Activated CD8-positive, alpha-beta memory T cell treated with anti-CD3 and anti-CD28 coated beads for 1 hour (primary cell): ENCODE measurements at places on chromosomes 12 and 14.

- DNase-seq = no peak
Observed at GRCh38 chr14:93368996-93369712, 22.2 kb downstream of the COX8C start.

DNA sequence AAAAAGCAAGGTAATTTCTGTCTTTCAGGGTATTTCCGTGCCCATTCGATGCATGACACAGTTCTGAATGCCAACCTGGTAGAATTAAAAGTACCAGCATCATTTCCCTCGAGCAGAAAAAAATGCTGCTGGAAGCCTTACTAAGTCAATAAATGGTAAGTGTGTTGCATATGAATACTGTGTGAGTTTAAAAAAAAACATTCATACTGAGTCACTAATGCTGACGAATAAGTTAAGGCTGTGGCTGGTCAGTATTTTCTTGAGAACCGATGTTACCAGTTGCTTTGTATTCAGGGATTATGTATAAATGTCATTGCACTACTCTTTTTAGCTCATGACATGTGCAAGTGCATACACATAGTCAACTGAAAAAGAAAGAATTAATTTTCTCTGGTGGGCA is 710.2 kb downstream of the TRHDE start:
- DNase-seq = no peak

- no peak for DNase-seq
Observed at GRCh38 chr14:77344377-77344996, 23.7 kb downstream of the GSTZ1 start.

DNA sequence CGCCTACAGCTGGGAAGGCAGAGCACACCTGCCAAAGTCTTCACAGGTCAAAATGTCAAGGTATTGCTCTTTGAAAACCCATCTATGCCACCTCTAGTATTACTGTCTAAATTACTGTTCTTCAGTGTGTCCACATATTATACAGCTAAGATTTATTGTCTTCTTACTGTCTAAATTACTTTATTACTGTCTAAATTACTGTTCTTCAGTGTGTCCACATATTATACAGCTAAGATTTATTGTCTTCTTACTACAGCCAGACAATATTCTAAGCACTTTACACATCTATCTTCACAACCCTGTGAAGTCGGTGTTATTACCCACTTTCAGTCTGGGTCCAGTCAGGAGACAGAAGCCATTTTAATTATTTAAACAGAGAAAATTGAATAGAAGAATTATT is 173.9 kb downstream of the MYRFL start:
- no peak for DNase-seq

DNA sequence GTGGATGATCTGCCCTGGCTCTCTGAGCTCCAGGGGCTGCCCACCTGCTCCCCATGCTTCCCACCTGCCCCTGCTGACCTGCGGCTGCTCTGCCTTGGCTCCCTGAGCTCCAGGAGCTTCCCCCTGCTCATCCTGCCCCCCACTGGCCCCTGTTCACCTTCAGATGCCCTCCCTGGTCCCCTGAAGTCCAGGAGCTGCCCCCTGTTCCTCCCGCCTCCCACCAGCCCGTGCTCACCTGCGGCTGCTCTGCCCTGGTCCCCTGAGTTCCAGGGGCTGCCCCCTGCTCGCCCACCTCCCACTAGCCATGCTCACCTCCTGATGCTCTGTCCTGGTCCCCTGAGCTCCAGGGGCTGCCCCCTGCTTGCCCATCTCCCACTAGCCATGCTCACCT is 219.7 kb downstream of the TMEM121 start:
- no peak for DNase-seq

DNA sequence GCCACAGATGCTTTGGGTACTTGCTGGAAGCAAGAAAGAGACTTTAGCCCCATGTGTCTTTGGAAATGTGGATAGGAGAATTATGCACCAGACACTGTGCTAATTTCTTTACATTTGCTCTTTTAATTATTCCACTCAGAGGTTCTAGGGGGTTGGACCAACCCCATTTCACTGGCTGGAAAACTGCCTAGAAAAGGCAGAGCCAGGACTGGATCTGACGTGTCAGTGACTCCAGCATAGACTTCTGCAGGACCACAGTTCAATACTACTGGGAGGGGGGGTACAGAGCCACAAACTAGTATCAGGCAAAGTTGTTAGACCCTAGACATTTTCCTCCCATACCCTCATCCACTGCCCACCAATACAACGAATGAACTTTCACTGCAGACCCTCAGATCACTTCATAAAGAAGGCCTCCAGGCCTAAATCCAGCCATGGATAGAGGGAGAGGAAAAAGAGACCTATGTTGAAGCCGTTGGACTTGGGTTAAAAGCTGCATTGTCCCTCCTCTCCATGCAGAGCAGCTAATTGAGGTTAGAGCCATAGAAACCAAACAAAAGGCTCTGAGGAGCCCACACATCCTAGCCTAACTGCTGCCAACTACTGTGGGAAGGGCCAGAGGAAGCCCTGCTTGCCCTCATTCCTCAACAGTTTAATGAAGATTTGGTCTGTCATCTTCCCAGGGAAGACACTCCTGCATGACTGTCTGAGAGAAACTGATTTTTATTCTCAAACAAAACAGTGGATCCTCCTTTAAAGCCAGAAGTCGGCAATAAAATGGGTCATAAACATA is 68.7 kb downstream of the STON2 start:
- DNase-seq = no peak

GRCh38 chr14:20631023-20631879 is 10.2 kb downstream of the OR6S1 start:
- no peak for DNase-seq

GRCh38 chr12:117792471-117792870 is 176.3 kb downstream of the KSR2 start:
- no peak for DNase-seq

DNA sequence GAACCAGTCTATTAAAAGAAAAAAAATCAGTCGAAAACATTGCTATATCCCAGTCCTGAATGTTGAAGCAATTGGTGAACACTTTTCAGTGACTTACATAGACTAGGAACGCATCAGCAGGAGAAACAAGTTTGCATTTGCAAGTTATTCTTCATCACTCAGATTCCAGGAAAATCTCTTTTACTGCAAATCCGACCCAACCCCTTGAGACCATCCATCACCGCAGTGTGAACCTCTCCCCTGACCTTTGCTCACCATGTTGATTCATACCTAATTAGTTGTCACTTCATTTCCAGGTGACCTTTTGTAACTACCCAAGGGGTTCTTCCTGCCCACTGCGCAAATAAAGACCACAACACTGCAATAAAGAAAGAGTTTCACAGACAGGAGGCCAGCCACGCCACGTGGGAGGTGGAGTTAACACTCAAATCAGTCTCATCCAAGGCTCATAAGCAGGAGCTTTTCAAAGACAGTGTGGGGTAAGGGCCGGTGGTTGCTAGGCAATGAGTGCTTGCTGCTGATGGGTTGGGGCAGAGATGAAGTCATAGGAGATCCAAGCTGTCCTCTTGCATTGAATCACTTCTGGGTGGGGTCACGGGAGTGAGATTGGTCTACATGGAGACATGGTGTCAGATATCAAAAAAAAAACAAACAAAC is 241.3 kb upstream of the TMEM132C start:
- DNase-seq = no peak

DNA sequence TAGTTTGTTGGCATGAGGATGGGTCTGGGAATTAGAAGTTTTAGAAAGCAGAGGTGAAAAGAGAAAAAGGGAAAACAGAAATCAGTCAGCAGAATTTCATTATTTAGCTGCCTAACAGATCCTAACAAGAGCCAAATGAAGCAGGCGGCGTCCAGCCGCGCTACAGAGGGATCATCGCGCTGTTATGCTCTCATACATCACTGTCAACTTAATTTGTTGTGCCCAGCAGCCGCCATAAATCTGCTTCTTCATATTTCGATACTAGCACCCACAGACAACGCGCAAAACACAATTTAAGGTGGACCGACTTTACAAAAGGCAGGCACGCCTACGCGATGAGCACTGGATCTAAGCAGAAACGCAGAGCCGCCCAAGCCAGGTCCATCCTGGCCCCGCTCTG is 66.7 kb downstream of the SETD3 start:
- no peak for DNase-seq

GRCh38 chr14:51260225-51260624 is 20.2 kb downstream of the TMX1 start:
- DNase-seq = no peak

GRCh38 chr14:41277450-41277849 is 329.2 kb upstream of the LRFN5 start:
- no peak for DNase-seq

- DNase-seq = no peak
Observed at GRCh38 chr12:120013659-120014380, 24.8 kb downstream of the BICDL1 start.

- DNase-seq = no peak
Observed at GRCh38 chr14:89432226-89432625, 15.2 kb upstream of the FOXN3 start.

DNA sequence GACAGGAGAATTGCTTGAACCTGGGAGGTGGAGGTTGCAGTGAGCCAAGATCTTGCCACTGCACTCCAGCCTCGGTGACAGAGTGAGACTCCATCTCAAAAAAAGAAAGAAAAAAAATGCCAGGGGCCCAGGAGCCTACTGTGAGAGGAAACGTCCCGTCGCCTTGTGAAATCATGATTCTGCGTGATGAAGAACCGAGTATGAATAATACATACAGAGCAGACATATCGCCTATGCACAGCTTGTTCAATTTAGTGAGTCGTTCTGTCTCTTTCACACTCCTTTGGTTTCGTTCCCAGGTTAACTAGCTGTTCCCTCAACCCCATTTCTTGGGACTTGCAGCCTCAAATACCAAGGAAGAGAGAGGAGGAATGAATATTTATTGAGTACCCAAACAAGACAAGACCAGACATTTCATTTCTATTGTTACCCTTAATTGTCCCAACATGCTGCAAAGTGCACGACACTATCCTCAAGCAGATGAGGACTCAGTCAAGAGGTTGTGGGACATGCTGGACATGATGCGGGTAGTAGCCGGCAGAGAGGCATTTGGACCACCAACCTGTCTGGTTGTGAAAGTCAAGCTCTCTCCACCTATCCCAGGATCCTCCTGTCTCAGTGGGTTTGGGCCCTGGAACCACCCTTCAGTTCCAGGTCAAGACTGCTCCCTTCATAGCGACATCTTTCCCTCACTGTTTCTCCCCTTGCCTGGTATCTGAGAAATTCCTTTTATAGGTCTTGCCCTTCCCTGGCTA is 8.6 kb upstream of the CD27 start:
- no peak for DNase-seq

GRCh38 chr12:15982471-15982870 is 71.3 kb downstream of the DERA start:
- DNase-seq = no peak

GRCh38 chr12:103838254-103838914 is 2.6 kb downstream of the NT5DC3 start:
- DNase-seq = no peak

DNA sequence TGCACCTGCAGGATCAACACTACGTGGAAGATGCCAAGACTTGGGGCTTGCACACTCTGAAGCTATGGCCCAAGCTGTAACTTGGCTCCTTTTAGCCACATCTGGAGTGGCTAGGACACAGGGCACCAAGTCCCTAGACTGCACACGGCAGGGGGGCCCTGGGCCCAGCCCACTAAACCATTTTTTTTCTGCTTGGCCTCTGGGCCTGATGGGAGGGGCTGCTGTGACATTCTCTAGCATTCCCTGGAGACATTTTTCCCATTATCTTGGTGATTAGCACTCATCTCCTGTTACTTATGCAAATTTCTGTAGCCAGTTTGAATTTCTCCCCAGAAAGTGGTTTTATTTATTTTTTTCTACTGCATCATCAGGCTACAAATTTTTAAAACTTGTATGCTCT is 1080.7 kb downstream of the LRFN5 start:
- no peak for DNase-seq

GRCh38 chr14:73260574-73260973 is 23.3 kb downstream of the PAPLN start:
- no peak for DNase-seq

DNA sequence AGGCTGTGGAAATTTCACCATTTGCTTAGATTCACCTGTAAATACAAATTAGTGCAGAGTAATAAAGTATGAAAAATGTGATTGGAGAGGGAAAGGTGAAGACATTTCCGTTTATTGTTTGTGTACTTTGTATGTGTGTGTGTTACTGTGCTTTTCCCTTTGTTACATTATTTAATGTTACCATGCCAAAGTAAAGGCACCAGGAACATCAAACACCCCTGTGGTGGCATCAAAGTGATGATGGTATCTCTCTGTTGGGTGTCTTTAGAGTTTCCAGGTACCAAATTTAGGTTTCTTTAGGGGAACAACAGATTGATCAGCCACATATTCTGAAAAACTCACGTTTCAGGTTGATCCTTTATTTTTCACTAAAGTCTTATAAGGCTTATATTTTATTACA is 189.0 kb upstream of the FBXO33 start:
- DNase-seq = no peak

DNA sequence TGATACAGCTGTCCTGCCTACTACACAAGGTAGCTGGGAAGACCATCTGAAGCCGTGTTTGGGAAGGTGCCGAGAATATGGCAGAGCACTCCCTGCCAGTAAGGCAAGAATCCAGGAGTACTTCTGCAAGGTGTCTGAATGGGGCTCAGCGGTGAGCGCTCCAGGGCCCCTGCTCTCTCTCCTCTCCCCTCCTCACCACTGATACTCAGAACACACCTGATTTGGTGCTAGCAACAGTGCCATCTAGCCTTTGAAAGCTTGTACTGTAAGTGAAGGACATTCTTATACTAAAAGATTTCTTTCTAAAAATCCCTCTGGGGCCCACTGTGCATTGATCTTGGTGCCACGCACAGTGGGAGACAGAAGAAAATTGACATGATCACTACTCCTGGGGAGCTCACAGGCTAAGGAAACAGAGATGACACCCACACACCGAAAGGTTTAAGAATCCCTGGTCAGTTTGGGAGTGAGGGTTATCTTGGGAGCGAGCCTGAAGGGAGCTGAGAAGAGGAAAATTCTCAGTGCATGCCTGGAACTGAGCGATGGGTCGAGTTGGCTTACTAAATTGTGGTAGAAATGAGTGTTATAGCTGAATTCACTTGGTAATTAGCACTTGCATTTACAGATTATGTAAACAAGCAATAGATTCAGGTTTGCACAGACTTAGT is 216.9 kb downstream of the NTF3 start:
- DNase-seq = no peak

DNA sequence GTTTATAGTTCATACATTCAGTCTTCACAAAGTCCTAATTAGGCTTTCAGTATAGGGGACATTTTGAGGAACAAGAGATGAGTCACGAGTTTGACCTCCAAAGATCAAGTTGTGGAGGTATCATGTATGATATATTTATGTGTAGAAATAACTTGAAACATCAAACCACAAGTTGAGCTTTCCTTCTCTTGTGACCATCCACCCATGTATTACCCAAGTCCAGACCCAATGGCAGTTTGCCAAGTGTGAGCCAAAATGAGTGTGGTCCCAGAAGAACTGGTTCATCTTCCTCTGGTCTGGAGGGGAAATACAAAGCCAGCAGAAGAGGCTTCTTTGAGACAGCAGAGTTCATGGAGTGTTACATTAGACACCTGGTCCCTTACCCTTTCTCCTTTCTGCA is 104.9 kb downstream of the ATP23 start:
- no peak for DNase-seq

- no peak for DNase-seq
Observed at GRCh38 chr14:68583548-68584280, 209.2 kb downstream of the ZFP36L1 start.

- DNase-seq = no peak
Observed at GRCh38 chr14:24078146-24078545, 6.8 kb downstream of the CPNE6 start.
